Islet precursor cell (in vitro differentiated cells): ENCODE measurements at places on chromosomes 5 and 9.

DNA sequence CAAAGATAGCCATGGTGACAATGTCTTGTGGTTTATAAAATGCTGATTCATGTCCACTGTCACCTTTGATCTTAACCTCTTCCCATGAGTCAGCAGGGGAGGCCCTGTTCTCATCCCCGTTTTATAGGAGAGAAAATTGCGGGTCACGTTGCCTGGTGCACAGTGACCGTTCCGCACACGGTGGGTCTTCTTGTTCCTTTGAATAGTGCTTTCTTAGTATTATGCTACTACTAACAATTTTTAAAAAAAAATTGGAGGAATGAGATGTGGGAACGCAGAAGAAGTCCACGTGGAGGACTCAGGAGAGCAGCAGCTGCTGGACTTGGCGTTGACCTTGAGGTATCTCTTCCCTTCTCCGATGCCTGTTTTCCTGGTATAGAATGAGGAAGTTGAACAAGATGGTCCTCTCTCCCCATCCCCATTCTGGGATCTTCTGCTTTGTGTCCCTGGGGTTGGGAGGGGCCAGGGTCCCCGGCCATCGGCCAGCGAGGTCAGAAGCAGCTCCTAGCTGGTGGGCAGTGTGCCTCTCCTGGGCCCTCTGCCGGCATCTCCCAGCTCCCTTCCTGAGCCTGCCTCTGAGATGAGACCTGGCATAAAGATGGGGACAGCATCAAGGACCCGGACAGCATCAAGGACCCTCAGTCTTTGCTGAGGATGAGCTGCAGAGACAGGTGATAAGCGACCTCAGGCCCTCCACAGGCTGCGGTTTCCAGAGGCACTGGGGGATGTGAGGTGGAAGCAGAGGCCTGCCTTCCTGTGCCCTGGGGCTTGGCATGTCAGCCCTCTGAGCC is 143.9 kb downstream of the C9orf50 start:
- DNase-seq, result peak; percentile 54

DNA sequence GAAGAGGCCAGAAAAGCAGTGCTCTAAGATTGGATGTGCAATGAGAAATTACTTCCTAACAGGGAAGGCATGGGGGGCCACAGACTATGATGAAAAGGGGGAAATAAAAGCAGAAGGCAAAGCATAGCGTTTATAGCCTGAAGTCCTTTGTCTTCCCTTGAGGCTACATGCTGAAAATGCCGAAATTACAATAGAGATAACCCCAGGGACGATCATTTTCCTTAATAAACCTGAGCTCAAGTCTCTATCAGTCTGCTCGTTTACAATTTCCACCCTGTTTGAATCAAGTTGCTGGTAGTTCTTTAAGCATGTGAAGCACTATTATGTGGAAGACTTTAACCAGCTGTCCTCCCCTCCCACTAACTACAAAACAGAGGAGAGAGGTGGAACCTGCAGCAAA is 60.4 kb downstream of the FREM1 start:
- no peak for DNase-seq

GRCh38 chr5:114062932-114063867 is 298.7 kb upstream of the KCNN2 start:
- no peak for DNase-seq

GRCh38 chr5:151083081-151083676 is 2.3 kb upstream of the TNIP1 start:
- no peak for DNase-seq

DNA sequence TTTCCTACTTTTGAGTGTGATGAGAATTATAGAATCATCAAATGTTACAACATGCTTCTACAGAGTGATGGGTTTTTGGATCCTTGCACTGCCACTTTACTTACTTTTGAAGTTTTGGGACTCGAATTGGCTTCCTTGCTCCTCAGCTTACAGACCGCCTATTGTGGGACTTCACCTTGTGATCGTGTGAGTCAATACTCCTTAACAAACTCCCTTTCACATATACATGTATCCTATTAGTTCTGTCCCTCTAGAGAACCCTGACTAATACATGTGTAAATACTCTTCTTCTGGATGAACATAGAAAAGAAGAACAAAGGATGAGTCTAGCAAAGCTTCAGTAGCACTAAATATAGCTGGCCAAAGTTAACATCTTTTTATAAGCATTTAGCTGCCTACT is 98.7 kb upstream of the PDE4D start:
- DNase-seq, result no peak

DNA sequence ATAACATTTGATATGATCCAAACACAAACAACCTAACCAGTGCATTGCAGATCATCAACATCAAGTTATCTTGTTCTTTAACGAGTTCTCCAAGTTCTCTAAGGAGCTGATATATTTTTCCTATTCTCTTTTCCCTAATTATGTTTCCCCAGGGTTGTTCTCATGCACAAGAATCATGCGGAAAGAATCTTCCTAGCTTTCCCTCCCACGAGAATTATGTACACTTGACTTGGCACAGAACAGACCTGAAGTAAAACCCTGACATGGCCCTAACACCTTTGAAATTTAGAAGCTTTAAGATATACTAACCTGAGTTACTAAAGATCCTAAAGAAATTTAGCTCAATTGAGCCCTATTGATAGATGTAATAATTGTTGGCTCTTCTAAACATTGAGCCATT is 110.7 kb upstream of the FST start:
- DNase-seq, result no peak

GRCh38 chr9:110606179-110606790 is 26.7 kb upstream of the SVEP1 start:
- no peak for DNase-seq

- DNase-seq, result no peak
Observed at GRCh38 chr5:138732466-138732865, 20.8 kb upstream of the CTNNA1 start.

GRCh38 chr9:126638571-126639132 is 24.9 kb downstream of the LMX1B start:
- no peak for DNase-seq

DNA sequence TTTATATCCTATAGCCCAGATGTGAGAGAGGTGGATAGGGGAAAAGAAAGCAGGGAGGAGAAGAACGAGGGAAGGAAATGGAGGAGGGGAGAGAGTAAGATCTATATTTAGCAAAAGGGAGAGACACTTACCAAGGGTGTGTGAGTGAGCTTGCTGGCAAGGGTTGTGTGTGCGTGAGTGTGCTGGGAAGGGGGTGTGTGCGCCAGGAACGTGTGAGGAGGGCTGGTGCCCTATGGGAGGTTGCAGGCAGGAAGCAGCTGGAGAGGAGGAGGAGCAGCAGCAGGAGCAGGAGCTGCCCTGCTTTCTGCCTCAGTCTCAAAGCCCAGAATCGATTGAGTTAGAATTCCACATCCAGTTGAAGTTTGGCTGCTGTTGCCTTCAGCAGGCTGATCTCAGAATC is 148.3 kb upstream of the RUSC2 start:
- DNase-seq, result no peak

GRCh38 chr5:71882826-71883741 is 164.0 kb downstream of the CARTPT start:
- peak; percentile 30 for DNase-seq

DNA sequence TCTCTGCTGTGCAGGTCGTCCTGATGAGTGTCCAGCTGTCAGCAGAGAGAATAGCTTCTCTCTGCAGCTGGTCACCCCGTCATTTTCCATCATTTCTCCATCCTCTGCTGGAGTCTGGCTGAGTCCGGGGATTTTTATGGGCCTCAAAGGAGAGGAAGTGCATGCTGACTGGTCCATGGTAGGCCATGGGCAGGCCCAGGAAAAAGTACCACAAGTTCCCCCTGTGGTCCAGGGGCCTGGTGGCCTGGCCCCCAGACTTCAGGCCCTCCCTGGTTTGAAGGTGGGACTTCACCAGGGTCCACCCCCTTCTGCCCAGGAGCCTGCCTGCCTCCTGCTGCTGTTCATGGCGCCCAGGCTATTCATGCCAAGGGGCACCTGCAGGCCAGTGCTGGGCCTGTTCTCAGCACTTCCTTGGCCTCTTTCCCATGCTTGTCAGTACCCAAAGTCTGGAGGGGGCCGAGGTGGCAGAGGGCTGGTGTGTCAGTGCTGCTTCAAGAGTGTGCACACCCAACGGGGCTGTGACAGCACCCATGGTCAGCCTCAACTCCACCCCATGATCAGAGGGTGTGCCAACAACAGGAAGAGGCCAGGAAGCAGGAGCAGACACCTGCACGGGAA is 7.3 kb upstream of the MTMR12 start:
- no peak for DNase-seq

DNA sequence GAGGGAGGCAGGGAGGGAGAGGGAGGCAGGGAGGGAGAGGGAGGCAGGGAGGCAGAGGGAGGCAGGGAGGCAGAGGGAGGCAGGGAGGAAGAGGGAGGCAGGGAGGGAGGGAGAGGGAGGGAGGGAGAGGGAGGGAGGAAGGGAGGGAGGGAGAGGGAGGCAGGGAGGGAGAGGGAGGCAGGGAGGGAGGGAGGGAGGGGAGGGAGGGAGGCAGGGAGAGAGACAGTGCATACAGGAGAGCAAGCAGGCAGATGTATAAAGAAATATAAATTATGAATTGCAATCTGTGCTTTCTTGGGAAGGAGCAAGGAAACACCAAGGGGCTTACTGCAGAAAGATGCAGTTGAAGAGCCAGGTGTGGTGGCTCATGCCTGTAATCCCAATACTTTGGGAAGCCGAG is 147.2 kb upstream of the PANK3 start:
- DNase-seq, result peak; percentile 11

DNA sequence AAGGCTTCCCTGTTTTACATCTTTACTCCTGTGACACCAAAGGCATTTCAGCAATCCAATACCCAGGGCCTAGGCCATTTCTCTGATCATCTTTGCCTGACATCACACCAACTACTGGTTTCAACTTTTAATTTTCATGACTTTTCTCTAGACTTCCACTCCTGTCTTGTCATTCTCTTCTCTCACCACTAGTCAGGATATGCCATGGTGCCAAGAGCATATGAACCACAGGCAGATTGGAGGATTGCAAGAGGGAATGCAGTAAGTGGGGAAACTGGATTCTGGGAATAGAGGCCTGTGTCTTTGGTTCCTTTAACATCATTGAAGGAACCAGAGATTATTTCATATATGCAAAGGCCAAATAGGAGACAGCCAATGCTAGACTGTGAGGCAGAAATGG is 69.3 kb downstream of the ANKRD31 start:
- DNase-seq, result no peak

DNA sequence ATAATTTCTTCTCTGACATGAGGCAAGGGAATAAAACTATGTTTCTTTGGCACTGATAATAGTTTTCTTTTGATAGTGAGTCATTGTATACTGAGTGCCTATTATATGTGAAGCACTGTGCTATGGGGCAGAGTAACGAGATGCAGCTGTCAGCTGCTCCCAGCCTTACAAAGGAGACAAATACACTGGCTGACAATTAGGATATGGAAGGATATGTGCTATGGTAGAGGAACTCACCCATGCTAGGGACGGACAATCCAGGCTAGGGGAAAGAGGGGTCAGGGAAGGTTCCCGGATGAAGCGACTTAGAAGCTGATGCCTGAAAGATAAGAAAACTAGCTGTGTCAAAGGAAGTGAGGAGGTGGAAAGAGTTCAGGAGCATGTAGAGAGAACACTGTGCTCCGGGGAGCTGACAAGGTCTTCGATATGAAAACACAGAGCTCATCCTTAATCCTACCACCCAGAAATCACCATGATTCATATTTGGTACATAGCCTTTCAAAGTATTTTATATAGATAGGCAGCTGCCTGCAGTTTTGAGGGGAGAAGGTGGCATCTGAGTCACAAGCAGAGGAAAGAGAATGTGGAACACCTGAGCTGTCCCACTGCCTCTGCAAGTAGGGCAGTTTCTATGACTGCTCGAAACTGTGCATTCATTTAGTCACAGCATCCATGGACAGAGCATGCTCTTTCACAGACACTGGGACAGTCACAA is 12.1 kb downstream of the BSPRY start:
- DNase-seq, result no peak

DNA sequence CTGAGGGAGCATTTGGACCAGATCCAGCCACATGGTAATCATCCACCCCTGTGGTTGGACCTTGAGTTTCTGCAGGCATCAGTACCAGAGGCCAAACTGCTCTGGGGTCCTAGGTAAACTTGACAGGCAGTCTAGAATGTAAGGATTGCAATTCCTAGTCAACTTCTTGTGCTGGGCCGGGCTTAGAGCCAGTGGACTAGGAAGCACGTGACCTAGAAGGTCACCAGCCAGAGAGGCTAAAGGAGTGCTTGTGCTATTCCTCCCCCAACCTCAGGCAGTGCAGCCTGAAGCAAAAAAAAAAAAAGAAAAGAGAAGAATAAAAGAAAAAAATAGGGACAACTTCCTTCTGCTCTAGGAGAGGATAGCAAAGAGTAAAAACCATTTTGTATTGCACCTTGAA is 406.2 kb upstream of the FTMT start:
- DNase-seq, result no peak

GRCh38 chr9:1875251-1875851 is 139.8 kb upstream of the SMARCA2 start:
- no peak for DNase-seq

- DNase-seq, result no peak
Observed at GRCh38 chr9:14247577-14247976, 66.4 kb downstream of the NFIB start.

- no peak for DNase-seq
Observed at GRCh38 chr5:24222876-24223275, 421.9 kb downstream of the CDH10 start.

- DNase-seq, result no peak
Observed at GRCh38 chr5:12114075-12114474, 209.8 kb upstream of the CTNND2 start.

GRCh38 chr5:65307931-65308330 is 173.8 kb downstream of the ADAMTS6 start:
- DNase-seq, result no peak

GRCh38 chr5:102296178-102296817 is at the start of gene SLCO4C1:
TSS of gene SLCO4C1 (minus strand) at chr5:102296284. CDS start at chr5:102296262, 22 bp downstream.
- peak; percentile 97 for DNase-seq

- DNase-seq, result no peak
Observed at GRCh38 chr5:139664727-139665351, 16.7 kb downstream of the CXXC5 start.

- no peak for DNase-seq
Observed at GRCh38 chr9:135809166-135809565, 98.2 kb downstream of the CAMSAP1 start.

DNA sequence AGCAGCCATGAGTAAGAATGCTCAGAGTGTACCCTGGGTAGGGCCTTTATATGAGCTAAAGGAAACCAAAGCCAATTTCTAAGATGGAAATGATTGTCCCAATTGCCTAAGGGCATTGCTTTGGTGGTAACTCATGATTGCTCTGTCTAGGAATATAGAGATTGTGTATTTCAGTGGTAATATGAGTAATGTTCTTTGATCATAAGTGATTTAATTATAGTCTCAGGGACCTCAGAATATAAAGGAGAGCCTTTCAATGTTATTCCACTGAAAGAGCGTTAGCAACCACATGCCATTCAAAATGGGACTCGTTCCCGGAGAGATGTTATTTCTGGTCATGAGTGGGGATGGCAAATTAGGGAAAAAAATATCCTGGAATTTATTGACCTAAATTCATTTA is 340.5 kb downstream of the ARHGEF28 start:
- no peak for DNase-seq

GRCh38 chr5:27472000-27472763 is 433.8 kb upstream of the CDH9 start:
- peak; percentile 98 for DNase-seq
